ENCODE measurements at places on chromosomes 5 and 9. TPM values are rescaled to one million over a fixed set of nuclear protein-coding genes. Genes with fewer than 3 reads are reported as not detected.

Gene ZNF474
- not detected for total RNA-seq

Gene GMCL2
- not detected for total RNA-seq

Gene EDIL3
- not detected for total RNA-seq

Gene CARTPT
- total RNA-seq = not detected

Gene IRX1
- total RNA-seq = not detected

Gene TBC1D9B
- 116 TPM for total RNA-seq

Gene GPR21
- 0.95 TPM for total RNA-seq

Gene MTMR12
- total RNA-seq = 28.4 TPM

Gene PIP5K1B
- 0.37 TPM for total RNA-seq

Gene BTNL8
- 0.40 TPM for total RNA-seq

Gene PCDHGA12
- total RNA-seq = not detected

Gene ALDH1A1
- not detected for total RNA-seq

Gene FSTL4
- 0.24 TPM for total RNA-seq

Gene C9orf153
- 0.26 TPM for total RNA-seq

Gene GKAP1
- 3.3 TPM for total RNA-seq

Gene SPINK7
- total RNA-seq = not detected

Gene ABLIM3
- 0.61 TPM for total RNA-seq

Gene FOXD4
- 0.24 TPM for total RNA-seq

Gene OLFM1
- total RNA-seq = 0.32 TPM

Gene GAS1
- 0.28 TPM for total RNA-seq

Gene TMC1
- total RNA-seq = 0.32 TPM

Gene ESM1
- not detected for total RNA-seq

Gene WWC1
- 1.9 TPM for total RNA-seq

Gene FBP1
- total RNA-seq = 0.50 TPM

Gene NTNG2
- 2.2 TPM for total RNA-seq

Gene ORM2
- total RNA-seq = not detected

Gene POLR3G
- total RNA-seq = 22.9 TPM

Gene TAF1L
- total RNA-seq = 0.06 TPM

Gene RCL1
- 38.2 TPM for total RNA-seq

Gene SERF1A
- 4.5 TPM for total RNA-seq

Gene ZDHHC21
- total RNA-seq = 6.6 TPM

Gene NIM1K
- total RNA-seq = 1.7 TPM

Gene OTP
- total RNA-seq = not detected

Gene IL31RA
- total RNA-seq = not detected

Gene TOMM5
- total RNA-seq = 77.7 TPM

Gene AQP3
- total RNA-seq = 37.3 TPM

Gene ADAMTS6
- total RNA-seq = 1.2 TPM

Gene HACD4
- total RNA-seq = 4.1 TPM

Gene GPR150
- total RNA-seq = 0.61 TPM

Gene TAL2
- total RNA-seq = not detected

Gene BNC2
- total RNA-seq = not detected

Gene FXN
- total RNA-seq = 10.2 TPM

Gene MYMK
- total RNA-seq = not detected
